NCI-H187 (cell line): ENCODE measurements at places on chromosomes 6 and 20.

- DNase-seq = no peak
Measured at GRCh38 chr6:136408204-136408603, 118.6 kb upstream of the BCLAF1 start.

GRCh38 chr6:149015535-149016525 lies 269.0 kb downstream of the UST start:
- DNase-seq = no peak

GRCh38 chr6:142751452-142751851 lies 193.5 kb downstream of the HIVEP2 start:
- DNase-seq = no peak

DNA sequence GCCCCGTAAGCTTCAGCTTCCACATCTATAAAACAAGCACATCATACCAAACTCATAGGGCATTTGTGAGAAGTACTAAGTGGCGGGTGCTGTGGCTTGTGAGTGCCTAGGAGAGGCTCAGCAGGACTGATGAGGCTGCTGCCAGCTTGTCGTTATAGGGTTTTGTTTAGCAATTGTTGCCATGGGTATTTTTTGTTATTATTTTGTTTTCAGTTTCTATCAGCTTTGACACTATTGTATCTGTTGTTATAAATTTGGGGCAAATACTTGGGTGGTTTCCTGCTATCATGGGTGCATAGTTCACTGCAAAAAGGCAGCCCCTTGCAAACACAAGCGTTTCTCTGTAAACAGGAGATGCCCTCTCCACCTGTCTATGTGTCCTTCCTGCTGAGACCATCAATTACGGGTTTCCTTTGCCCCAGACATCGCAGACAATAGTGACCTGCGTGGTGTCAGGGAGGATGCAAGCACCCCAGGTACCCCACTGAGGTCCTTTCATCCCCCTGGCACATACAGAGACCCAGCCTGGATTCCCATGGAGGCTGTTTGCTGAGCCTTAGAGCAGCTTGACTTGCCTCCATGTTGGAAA lies 3.1 kb upstream of the CCDC167 start:
- DNase-seq = no peak

DNA sequence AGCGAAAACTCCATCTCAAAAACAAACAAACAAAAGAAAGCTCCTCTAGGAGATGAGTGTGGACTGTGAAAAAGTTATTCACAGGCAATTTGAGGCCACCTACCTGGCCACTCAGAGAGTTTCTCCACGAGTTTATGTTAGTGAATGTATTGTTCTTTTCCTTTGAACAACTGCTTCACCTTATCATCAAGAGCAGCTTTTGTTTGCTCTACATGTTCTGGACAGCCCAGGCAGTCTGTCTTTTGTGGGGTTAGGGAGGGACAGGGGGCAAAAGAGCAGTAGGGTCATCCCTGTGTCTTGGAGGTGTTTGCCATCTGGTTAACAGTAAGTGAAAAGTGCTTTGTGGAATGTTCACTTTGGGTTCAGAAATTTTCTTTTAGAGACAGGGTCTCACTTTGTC lies 8.0 kb downstream of the CASS4 start:
- DNase-seq = no peak

GRCh38 chr6:134938896-134939295 lies 11.0 kb downstream of the ALDH8A1 start:
- no peak for DNase-seq
